Hematopoietic multipotent progenitor cell treated with erythropoietin and hydrocortisone succinate and interleukin-3 and kit ligand, for 17 days (in vitro differentiated cells): ENCODE measurements at places on chromosomes 3 and 15.

- no peak for DNase-seq
Measured at GRCh38 chr3:59753808-59754450, 704.1 kb upstream of the CFAP20DC start.

DNA sequence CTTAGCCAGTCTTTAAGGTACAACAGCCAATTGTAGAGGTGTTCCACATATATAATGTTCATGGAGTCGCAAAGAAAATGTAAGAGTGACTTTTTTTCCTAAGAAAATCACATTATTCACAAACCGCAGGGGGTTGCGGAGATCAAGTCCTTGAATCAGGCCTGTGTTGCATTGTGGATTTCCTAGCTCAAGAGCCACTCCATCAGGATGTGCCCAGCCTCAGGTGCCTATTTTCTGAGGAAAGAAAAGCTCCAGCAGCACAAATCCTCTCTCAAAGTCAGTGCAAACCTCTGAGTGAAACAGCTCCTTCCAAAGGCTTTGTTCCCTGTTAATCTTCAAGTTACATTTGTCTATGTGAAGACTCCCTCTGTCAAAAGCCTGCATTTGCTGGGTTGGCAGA lies 349.4 kb downstream of the CLSTN2 start:
- no peak for DNase-seq

GRCh38 chr3:169674090-169674489 lies 10.6 kb upstream of the MECOM start:
- no peak for DNase-seq

DNA sequence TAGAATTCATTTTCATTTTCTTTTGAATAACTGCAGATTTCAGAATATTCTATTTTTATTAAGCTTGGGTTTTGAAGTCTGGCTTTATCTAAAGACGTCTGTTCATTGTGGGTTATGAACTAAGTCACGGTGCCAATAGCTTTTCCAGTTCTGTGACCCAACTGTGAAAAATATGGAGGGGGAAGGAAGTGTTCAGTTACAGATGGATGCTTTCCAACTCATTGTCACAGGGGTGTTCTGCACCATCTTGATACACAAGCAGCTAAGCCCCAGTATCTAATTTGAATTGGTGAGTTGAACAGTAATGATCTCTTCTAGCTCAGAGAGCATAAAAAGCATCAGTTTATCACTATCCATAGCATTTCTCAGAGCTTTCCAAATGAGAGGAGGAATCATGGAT lies 710.6 kb downstream of the EDEM1 start:
- DNase-seq: no peak

- no peak for DNase-seq
Measured at GRCh38 chr3:33941804-33942203, 143.4 kb downstream of the PDCD6IP start.

- DNase-seq: no peak
Measured at GRCh38 chr3:104323226-104323625, 1043.5 kb upstream of the ALCAM start.

GRCh38 chr3:192855434-192855833 lies 62.2 kb downstream of the MB21D2 start:
- no peak for DNase-seq

- DNase-seq: no peak
Measured at GRCh38 chr15:48408327-48408726, 77.1 kb downstream of the DUT start.

GRCh38 chr15:57079931-57080620 lies 161.6 kb downstream of the TCF12 start:
- DNase-seq: no peak

DNA sequence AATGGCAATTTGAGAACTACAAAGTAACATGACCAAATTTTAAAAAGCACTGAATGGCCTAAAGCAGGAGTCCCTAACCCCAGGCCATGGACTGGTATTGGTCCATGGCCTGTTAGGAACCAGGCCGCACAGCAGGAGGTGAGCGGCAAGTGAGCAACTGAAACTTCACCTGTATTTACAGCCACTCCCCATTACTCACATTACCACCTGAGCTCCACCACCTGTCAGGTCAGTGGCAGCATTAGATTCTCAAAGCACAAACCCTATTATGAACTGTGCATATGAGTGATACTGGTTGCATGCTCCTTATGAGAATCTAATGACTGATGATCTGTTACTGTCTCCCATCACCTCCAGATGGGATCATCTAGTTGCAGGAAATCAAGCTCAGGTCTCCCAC lies 48.8 kb downstream of the SENP7 start:
- DNase-seq: no peak

DNA sequence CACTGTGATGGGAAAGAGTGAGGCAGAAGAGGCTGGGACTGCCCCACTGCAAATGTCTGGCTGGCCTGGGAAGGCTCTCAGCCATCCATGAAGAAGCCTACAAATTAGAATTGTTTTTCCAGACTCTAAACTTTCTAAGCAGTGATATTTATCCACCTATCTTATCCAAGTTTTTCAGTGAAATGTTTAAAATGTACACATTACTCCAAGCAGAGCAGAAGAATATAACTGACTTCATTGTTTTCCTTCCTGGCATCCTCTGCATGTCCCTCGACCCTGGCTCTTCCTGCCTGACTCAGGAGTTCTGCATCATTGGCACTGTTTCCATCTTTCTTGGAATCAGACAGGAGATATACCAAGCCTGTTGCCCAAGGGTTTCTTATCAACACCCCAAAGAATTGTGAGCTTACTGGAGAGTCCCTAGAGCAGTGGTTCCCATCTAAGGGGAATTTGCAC lies 401.5 kb upstream of the PROK2 start:
- DNase-seq: peak; percentile 27

DNA sequence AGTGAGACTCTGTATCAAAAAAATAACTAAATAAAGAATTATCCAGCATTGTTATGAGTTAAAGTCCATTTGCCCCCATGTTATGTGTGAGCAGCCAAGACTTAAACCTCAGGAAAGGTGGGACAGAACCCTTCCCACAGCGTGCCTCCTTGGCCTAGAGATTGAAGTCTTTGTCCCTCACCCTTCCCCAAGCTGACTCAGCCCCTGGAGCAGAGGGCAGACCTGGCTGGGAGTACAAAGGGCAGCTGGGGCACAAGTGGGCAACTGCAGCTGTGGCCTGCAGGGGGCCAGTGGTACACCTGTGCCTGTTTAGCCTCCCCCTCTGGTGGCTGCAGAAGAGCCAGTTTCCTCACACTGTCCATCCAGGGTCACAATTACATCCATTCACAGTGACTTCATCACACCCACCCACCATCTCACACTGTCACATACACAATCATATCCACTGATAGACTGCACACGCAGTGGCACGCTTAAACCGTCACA lies 940 bp upstream of the ACY1 start:
- peak; percentile 24 for DNase-seq

DNA sequence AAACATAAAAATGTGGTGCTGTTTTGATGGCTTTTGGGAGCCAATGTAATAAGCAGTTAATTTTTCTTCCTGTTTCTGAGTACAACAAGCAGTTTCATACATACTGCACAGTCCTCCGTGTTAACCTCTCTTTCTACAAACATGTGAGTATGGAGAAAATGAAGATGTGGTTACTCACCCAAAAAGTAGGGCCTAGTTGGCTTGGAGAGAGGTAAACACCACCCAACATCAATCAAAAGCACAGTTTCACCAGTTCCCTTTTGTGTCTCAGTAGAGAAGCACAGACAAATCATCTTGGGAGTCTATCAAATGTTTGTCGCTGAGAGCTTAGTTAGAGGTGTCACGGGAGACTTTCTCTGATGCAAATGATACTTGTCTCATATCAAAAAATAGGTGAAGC lies 320.2 kb downstream of the UNC13C start:
- no peak for DNase-seq

GRCh38 chr3:159265705-159266104 lies 463.9 kb downstream of the MFSD1 start:
- no peak for DNase-seq

DNA sequence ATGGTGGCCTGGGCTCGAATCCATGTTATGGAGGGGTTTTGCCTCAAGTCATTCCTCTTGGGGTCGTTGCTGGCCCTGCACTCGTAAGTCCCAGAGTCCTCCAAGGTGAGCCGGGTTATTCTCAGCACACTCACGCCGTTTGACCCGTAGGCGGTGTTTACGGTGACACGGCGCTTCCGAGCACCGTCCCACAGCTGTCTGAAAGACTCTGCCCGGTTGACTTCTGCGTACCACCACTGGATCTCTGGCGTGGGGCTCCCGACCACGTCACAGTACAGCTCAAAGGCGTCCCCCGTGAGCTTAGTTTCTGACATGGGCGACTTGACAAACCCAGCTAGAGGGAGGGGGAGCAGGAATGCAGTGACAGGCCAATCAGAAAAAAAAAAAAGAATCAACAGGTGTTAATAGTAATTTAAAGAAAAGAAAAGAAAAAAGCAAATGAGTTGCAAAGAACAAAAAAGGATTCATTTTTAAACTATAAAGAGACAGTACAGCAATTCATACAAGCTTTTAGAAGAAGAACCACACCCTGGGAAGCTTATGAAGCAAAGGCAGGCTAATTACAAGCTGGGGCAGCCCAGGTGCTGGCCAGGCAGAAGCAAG lies 36.1 kb downstream of the NPTN start:
- no peak for DNase-seq

DNA sequence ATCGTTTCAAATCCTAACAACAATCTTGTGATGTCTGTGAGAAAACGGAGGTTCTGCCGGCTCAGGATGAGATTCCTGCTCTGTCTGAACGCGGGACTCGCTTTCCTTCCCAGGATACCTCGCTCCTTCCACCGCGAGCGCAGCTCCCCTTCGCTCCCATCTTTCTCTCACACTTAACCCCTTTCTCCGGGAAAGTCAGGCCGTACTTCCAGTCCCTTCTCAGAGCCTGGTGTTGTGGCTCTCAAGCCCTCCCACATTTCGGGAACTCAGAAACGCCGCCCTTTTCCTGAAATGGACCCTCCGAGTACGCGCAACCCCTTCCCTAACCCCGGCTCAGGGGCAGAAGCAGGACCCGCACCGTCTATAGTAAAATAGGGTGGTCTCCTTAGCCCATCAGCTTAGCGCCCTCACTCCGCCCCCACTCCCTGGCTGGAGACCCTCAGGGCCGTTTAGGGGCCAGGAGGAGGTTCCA lies 378 bp upstream of the FEM1B start:
- no peak for DNase-seq

DNA sequence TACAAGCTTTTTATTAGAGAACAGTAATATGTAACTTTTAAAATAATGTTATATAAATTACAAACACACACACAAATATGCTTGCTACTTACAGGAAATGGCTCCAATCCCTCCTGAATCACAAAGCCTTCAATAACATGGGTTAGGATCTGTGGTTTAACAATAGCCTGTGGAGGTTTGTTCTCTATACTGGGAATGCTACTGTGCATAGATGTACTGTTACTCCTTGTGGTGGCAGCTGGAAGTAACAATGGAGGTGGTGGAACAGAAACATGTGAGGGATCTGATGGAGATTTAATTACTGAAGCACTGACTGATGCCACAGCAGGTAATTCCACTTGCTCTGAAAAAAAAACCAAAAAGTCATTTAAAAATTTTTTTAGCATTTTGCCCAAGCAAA lies 64.4 kb downstream of the PHC3 start:
- no peak for DNase-seq

DNA sequence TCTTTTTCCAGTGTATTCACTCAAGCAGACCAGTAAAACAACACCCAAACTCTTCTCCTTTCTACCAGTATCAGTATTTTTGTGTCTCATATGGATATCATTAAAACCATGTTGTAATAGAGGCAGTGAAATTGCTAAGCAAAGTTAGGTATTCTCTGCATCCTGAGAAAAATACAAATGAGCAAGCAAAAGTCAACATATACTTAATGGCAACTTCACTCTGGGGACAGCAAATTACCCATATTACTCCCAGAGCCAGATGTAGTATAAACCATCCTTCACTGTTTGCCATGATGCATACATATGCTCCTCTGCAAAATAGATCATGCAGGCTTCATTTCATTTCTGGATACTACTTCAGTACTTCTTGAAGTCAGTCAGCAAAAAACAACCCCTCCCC lies 22.1 kb downstream of the UBA5 start:
- no peak for DNase-seq

DNA sequence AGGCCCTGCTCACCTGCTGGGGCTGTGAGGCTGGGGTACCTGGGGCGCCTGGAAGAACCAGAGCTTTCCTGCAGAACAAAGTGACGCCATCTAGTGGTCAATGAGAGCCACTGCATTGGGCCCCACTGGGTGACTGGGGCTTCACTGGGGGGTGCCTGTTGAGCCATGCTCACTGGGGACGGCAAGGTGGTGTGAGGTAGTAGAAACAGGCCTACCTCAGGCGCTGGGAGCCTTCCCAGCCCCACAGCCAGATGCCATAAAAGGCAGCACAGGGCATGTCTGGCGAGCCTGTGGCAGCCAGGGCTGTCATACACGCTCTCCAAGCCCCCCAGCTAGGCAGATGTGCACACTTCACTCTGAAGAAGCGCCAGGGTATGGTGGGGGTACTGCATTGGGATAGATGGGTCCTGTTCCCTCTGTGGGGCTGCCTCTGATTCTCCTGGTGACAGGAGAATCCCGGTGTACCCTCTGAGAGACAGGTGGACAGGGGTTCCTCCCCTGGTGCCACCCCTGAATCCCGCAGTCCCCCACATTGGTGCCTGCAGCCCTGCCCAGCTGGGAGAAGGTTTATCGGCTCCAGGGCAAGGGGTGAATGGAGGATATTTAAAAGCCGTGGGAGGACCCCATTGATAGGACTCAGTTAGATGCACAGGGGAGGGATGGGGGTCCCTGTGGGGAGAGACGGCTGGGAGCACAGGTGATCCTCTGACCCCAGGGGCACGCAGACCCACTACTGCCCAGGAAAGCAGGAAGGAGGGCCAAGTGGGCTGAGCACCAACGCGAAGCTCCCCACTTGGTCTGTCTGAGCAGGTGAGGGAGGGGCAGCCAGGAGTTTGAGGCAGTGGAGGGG lies 178.8 kb downstream of the NSMCE3 start:
- DNase-seq: peak; percentile 13

DNA sequence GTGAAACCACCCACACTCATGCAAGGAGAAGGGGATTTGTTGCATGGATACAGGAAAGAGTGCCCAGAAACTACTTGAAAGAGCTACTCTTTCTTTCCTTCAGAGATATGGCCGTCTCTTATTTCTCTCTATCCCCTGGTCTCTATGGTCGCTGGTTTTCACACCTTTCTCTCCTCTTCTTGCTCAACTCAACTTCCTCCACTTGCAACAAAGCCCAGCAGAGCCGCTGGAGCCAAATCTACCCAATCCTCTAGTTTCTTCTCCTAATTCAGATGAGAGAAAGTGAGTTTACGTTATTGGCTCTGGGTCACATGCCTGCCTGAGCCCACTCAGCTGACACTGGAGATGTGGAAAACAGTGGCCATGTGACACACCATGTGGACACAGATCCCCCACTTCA lies 215.2 kb downstream of the OSBPL10 start:
- no peak for DNase-seq

- no peak for DNase-seq
Measured at GRCh38 chr15:76903251-76903681, 1.9 kb downstream of the SCAPER start.

- DNase-seq: no peak
Measured at GRCh38 chr3:142417302-142417701, 30.5 kb downstream of the XRN1 start.
